ENCODE measurements at places on chromosomes 6 and 20.

- no peak for DNase-seq
Measured at GRCh38 chr6:108862479-108863191, 14.4 kb downstream of the ARMC2 start.

DNA sequence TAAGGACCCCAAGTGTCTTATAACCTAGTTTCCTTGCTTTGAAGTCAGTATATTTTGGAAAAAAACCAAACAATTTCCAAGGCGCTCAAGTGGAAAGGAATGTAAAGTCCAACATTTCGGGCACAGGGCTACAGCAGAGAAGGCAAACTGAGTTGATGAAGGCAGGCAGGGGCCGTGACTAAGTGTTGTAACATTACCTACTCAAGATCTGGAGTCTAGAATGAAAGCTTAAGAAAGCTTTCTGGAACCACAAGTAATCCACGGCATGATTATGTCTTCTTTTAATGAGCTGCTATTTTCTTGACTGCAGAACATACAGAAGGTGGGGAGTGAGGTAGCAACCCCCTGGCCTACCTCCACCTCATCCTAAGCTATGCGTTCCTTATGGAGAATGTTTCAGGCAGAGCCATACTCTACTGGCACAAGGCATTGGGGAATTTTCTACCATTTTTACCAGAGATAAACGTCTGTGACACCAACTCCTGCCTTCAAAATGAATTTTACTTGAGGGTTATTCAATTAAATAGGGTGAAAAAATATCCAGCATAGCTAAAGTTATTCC, 4.3 kb downstream of the PPP1R10 start:
- no peak for DNase-seq

- no peak for DNase-seq
Measured at GRCh38 chr20:15700147-15700765, 873.0 kb downstream of the KIF16B start.

DNA sequence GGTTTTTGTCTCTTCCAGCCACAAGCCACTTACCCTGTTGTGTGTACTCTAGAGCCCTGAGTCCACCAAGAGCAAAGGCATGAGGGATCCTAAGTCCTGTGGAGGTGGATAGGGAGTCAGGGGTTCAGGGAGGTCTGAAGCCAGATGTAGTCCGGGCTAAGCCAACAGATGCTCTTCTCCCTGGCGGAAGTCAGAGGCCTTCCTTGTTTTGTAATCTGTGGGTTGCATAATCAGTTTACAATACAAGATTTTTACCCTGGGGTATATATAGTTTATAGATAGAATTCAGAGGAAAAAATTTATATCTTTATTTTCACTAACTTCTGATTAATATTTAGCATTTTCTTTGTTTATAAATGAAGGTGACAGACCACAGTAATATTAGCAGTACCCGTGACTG, 9.2 kb downstream of the LAMP5 start:
- no peak for DNase-seq

DNA sequence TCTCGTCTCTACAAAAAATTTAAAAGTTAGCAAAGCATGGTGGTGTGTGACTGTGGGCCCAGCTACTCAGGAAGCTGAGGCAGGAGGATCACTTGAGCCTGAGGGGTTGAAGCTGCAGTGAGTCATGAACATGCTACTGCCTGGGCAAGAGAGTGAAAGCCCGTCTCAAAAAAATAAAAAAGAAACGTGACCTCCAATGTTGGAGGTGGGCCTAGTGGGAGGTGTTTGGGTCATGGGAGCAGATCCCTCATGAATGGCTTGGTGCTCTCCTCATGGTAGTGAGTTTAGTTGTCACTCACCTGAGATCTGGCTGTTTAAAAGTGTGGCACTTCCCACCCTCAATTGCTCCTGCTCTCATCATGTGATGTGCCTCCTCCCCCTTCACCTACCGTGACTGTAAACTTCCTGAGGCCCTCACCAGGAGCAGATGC, 24.3 kb downstream of the RBL1 start:
- DNase-seq = no peak
